Right kidney (tissue), 9 donors: ENCODE measurements at places on chromosomes 7 and 10.

GRCh38 chr10:23965880-23966279 lies 243.1 kb upstream of the KIAA1217 start:
- no peak for DNase-seq

- no peak for DNase-seq
Observed at GRCh38 chr7:141460781-141461715, 90.2 kb upstream of the AGK start.

DNA sequence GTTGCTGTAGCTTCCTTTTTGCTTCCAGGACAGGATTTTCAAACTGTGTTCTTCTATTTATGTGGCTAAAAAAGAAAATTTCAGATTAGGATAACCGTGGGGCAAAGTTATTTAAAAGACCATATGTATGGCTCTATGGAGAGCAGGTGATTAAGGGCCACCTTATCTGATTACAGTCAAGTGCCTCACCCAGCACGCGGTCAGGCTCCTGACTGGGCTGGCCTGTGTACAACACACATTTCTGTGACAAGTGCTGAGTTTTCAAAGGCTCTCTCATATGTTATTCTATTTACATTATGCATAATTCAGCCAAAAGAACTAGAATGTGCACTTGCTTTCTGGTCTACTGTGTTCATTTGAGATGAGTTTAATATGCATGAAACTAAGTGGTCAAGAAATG lies 547.4 kb downstream of the PHTF2 start:
- DNase-seq = no peak

- DNase-seq = no peak
Observed at GRCh38 chr7:20220921-20221547, 3.9 kb upstream of the MACC1 start.

GRCh38 chr7:82049891-82050533 lies 280.2 kb upstream of the HGF start:
- no peak for DNase-seq

DNA sequence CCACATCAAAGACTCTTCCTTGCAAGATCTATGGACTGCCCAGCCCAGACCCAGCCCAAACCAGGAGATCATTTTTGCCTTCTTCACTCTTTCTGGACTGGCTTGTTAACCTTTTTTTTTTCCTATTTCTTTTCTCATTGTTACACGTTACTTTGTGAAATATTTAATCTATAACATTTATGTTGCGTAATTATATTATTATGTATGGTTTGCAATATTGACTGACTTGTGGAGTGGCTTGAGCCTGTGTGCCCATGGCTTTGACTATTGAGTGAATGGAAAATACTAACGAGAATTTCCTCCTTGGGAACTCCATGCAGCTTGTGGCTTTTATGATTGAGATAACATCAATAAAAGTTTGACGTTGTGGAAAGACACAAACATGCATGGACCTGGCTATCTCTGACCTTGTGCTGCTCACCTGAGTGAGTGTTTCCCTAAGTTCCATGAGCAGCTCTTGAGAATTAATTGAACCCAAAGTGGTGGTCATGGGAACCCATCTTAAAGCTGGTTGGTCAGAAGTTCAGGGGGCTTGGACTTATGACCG lies 1641.3 kb upstream of the LRRTM3 start:
- DNase-seq = no peak

DNA sequence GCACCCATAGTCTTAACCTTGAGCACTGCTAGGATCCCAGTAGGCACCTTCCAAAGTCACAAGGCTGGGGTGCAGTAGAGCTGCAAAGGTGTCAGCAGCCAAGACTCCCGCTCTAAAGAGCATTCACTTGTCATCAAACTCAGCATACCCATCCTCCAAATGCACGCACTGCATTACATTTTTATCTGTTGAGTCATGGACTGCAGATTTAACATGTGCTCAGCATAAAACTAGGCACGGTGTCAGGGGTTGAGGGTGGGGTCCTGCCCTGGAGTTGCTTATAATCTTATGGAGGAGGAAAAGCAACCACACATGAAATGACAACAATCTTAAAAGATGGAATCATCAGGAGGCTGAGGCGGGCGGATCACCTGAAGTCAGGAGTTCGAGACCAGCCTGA lies 102.6 kb downstream of the PARP12 start:
- no peak for DNase-seq

DNA sequence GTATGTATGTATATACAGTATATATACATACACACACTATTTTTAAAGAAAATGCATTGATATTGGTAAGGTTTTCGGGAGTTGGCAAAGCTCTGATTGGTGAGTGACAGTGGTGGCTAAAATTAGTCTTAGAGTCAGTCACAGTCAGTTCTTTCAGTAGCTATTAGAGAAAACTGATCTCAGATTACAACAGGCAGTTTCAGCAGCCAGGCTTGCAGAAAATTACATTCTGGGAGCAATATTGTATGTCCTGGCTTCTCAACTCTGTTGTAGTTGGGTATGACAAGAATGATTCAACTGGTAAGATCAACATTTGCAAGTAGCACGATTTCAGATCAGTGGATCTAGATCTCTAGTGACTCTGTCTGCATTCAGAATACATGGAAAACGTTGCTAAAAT lies 897.9 kb upstream of the AUTS2 start:
- no peak for DNase-seq

- DNase-seq = no peak
Observed at GRCh38 chr10:23452033-23452655, 13.3 kb downstream of the OTUD1 start.
